Myocyte (in vitro differentiated cells): ENCODE measurements at places on chromosomes 3 and 15. TPM values are rescaled to one million over a fixed set of nuclear protein-coding genes. Genes with fewer than 3 reads are reported as not detected.
A peak's percentile ranks its signal among the peaks of the same experiment; 100 is the strongest.

- no peak for DNase-seq
Measured at GRCh38 chr3:733313-733712, 359.5 kb upstream of the CNTN6 start.

DNA sequence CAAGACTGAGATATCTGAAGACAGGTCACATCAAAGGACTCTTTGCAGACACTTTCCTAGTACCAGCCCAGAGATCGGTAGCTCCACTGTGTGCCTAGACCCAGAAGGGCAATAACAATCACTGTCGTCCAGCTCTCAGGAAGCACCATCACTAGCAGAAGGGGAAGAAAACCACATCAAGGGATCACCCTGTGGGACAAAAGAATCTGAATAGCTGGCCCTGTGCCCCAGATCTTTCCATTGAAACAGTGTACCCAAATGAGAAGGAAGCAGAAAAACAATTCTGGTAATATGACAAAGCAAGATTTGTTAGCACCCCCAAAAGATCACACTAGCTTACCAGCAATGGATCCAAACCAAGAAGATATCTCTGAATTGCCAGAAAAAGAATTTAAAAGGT is 404.4 kb upstream of the NECTIN3 start:
- no peak for DNase-seq

GRCh38 chr15:97968380-97968779 is 7.9 kb downstream of the ARRDC4 start:
- DNase-seq, result no peak

GRCh38 chr3:99708207-99708745 is 69.9 kb downstream of the COL8A1 start:
- peak; percentile 40 for DNase-seq

GRCh38 chr3:11238060-11238459 is 34.1 kb upstream of the ATG7 start:
- peak; percentile 54 for DNase-seq

DNA sequence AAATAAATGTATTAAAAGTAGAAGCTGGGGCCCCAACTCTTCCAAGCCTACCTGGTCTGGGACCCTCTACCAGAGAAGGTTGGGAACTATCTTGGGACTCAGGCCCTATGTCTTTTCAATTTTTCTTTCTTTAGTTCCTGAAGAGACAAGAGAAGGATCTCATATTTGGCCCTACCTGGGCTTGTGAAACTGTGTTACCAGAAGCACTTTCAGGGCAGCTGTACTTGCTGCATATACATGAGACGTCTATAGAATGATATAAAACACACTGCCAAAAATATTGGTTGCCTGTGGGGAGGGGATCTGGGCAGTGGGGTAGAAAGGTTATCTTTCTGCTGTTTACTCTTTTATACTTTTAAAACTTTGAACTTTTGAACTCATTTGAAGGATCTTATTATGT is 604 bp upstream of the EPB42 start:
- DNase-seq, result no peak

GRCh38 chr3:15007681-15008141 is 57.4 kb downstream of the MRPS25 start:
- DNase-seq, result peak; percentile 48

DNA sequence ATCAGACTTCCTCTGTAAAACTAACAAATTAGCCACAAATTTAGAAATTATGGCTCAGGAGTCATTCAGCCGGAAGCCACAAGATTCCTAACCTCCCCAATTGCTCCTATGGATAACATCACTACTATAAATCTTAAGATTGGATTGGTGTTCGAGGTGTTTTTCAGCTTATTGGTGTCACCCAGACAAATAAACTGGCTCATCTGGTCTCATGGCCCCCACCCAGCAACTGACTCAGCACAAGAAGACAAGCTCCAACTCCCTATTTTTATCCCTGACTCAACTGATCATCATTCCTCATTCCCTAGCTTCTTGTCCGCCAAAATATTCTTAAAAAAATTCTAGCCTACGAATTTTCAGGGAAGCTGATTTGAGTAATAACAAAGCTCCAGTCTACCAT is 135.1 kb upstream of the STRIT1 start:
- no peak for DNase-seq

DNA sequence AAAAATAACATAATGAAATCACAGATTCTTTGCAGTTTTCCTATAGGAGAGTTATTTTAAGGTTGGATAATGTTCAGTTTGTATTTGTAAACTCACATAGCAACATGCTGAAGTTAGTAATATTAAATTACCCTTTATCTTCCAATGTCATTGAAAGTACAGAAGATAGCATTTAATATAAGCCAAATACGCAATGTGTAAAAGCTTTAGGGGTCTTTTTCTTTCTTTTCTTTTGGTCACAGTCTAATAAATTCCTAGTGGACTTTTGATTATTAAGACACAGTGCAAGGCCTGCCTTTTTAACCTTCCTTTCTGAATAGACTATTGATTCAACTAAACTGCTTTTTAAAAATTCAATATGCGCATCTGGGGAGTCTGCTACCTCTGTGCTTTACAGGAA is 79.3 kb downstream of the OTOL1 start:
- no peak for DNase-seq

The GOLGA6L7 gene
- not detected in 2 replicates for total RNA-seq

The ECE2 gene
- not detected in 2 replicates for total RNA-seq

The HHATL gene
- 12.3 and 26.6 TPM in 2 replicates for total RNA-seq

The CHRNB4 gene
- not detected in 2 replicates for total RNA-seq

The CCR9 gene
- total RNA-seq, result not detected in 2 replicates

The LYZL4 gene
- total RNA-seq, result not detected in 2 replicates
